ENCODE measurements at places on chromosomes 2 and 18.

- DNase-seq: no peak
Measured at GRCh38 chr18:71329114-71329513, 1040.3 kb downstream of the SOCS6 start.

DNA sequence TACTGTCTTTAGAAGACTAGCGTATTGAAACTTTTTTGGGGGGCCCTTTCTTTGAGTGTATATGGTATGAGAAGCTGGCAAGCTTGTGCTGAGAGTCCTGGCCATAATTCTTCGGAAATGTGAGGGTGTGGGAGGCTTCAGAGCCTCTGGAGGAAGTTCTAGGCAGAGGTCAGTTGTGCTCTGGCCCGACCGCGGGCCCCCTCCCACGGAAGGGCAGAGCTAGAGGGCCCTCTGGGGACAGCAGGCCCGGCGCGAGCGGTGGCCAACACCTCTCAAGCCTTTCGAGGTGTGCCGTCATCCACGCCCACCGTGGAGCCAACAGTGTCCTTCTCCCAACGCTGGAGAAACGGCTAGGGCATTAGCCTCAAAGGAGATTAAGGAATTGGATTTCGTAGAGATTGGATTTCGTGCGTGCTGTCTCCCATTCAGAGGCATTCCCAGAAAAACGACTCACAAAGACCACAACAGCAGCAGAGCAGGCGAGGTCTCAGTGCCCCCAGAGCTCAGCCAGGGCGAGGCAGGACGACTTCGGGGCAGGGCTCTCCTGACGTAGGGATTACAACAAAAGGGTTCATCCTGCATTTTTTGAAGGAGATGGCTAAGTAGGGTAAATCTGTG, 2.2 kb upstream of the MTCL1 start:
- DNase-seq: no peak

DNA sequence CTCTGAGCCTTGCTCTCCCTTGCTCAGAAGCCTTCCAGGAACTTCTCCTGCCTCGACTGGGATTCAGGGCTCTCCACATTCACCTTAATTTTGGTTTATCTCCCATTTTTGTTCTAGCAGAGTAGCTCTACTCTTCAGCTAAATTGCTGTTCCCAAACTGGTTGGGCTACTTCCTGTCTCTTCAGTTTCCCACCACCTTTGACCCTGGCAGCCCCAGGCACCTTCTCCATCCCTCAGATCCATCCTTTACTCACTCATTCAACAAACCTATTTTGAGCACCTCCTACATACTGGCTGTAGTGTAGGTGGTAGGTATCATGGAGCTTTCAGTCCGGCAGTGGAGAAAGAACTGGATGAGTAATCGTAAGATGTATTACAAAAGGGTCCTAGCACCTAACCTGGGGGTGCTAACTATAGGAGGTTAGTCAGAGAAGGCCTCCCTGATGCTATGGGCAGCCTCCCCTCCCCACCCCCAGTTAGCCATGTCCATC, 26.3 kb downstream of the MERTK start:
- DNase-seq: no peak

- DNase-seq: no peak
Measured at GRCh38 chr18:58048081-58048642, 4.1 kb downstream of the NEDD4L start.

DNA sequence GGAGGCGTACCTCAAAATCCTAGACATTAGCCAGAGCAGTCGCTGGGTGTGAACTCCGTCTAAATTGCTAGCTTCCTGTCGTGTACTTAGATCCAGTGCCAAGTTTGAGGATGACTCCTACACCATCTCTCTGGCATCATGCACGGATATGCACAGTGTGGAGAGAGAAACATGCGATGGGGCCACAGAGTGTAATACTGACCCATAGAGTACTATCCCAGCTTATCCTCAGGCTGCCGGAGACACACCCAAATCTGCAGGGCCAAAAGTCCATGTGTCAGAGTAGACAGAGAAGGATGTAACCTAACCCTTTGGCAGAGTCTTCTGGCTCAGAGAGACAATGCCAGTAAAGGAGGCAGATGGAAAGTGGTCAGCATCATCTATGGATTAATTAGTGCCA, 84.2 kb downstream of the ARL4C start:
- DNase-seq: no peak

DNA sequence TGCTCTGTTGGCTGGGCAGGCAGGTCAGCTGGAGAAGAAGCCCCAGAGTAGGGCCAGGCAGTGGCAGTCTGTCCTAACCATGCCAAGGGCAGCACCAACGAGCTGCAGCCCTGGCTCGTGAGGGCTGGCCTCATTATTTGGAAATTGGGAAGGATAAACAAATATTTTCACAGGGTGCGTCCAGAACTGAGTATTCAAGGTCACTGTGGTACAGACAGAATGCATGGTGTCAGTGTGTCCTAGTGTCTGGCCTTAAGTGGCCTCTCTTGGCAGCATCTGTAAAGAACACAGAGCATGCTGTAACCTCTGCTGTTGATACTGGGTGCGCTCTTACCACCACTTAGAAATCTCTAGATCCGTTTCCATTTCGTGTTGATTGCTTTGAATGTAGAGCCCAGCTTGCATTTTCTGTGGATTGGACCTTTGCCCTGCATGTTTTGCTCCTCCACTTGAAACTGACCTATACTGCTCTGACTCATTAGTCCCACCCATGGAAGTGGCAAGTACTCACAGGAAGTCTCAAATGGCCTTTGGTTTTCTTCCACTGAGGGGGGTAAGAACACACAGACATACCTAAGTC, 88.2 kb downstream of the GREB1L start:
- DNase-seq: no peak

GRCh38 chr2:144713410-144713809, 193.5 kb upstream of the ZEB2 start:
- DNase-seq: no peak

GRCh38 chr18:26813043-26813442, 52.5 kb downstream of the AQP4 start:
- no peak for DNase-seq

- DNase-seq: no peak
Measured at GRCh38 chr2:70988151-70988550, 6.5 kb downstream of the TEX261 start.

- no peak for DNase-seq
Measured at GRCh38 chr2:203510941-203511305, 24.2 kb downstream of the RAPH1 start.

DNA sequence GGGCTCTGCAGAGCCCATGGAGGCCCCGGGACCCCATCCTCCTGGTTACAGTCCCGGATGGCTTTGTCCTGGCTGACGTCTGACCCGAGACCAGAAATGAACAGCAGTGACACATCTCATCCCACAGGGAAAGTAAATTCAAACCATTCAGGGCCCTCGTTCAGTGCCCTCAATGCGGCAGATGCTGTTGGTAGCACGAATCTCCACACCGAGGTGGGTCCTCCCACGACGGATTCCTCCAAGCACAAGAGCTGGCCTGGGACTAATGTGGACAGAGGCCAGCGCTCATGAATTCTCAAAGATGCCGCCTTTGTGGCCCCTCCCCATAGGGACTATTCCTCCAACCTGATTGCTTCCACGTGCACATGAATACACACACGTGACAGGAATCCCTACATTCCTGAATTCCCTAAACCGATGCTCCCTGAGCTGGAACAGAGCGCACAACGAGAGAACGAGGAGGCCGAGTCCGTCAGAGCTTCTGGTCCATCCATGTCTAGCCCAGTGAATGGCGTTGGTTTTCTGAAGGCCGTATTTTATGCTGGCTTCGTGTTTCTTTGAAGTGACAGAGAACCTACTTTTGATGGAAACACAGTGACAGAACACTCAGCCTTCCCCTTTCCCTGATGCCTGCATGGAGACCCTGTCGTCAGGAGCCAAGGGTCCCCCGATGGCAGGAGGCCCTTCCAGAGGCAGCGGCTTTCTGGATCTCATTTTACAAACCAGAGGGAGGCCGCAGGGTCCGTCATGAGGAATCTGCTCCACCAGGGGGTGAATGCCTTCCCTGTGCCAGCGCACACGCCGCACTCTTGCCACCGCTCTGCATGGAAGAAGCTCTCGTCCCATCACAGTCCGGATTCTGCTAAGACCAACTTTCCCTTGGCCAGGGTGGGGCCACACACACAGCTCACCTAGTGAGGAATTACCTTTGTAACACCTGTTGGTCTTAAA, 64.3 kb upstream of the SNTG2 start:
- DNase-seq: no peak

DNA sequence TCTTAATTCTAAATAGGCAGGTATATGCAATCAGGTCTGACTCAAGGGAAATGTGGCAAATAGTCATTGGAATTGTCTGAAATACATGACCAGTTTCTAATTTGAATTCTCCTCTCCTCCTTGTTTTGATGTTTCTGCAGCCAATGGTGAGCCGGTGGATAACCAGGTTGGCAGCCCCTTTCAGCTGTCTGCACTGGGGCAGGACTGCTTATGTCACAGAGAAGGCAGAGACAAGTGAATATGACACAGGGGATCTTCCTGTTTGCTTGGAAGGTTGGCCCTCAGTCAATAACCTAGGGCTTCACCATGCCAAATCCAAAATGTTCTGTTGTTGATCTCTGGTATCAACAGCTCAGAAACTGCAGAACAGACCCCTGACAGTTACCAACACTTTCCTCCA, 12.1 kb downstream of the MYT1L start:
- no peak for DNase-seq

DNA sequence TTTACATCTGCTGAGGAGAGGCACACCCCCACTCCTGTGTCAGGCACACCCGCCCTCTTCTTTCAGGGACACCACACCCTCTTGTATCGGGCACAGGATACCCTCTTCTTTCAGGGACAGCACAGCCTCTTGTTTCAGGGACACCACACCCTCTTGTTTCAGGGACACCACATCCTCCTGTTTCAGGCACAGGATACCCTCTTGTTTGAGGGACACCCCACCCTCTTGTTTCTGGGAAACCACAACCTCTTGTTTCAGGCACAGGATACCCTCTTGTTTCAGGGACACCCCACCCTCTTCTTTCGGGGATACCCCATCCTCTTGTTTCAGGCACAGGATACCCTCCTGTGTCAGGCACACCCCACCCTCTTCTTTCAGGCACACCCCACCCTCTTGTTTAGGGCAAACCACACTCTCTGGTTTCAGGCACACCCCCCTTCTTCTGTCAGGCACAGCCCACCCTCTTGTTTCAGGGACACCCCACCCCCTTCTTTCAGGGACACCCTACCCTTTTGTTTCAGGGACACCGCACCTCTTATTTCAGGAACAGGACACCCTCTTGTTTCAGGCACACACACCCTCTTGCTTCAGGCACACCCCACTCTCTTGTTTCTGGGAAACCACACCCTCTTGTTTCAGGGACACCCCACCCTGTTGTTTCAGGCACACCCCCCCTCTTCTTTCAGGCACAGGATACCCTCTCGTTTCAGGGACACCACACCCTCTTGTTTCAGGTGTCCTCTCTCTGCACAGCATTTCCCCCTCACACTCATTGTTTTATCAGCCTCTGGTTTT, 96.2 kb downstream of the TPO start:
- no peak for DNase-seq

DNA sequence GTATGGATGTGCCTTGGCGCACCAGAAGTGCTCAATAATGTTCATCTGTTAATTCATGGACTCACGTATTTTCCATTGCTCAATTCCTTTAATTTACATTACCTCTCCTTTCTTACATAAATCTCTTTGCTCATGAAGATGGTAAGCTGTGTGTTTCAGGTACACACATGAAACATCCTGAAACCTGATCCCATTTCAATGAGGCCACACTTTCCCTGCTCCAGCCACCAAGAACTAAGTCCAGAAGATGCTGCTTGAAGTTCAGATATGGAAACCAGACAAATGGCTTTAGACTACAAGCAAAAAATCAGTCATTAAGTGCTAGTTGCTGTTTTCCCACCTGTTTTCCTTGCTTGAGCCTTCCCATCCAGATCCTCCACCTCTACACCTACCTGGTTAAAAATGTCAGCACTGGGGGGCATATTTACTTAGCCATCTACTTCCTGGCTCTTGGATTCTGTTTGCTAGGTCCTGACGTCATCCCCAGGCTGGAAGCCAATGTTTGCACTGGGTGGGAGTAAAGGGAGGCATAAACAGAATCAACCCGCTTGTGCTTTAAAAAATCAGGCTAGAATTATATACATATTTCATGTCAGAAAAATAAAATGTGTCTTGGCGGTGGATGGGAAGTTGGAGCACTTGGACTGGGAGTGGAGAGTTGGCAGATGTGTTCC, 309.7 kb downstream of the OSR1 start:
- DNase-seq: no peak

GRCh38 chr2:129611471-129611870, 368.0 kb upstream of the RAB6C start:
- DNase-seq: no peak

GRCh38 chr2:122748552-122749011, 993.1 kb downstream of the TSN start:
- no peak for DNase-seq

- DNase-seq: no peak
Measured at GRCh38 chr2:203649176-203649814, 57.1 kb upstream of the CD28 start.

- no peak for DNase-seq
Measured at GRCh38 chr18:78934003-78934402, 45.6 kb upstream of the SALL3 start.

- no peak for DNase-seq
Measured at GRCh38 chr18:41674506-41674905, 280.5 kb upstream of the PIK3C3 start.

DNA sequence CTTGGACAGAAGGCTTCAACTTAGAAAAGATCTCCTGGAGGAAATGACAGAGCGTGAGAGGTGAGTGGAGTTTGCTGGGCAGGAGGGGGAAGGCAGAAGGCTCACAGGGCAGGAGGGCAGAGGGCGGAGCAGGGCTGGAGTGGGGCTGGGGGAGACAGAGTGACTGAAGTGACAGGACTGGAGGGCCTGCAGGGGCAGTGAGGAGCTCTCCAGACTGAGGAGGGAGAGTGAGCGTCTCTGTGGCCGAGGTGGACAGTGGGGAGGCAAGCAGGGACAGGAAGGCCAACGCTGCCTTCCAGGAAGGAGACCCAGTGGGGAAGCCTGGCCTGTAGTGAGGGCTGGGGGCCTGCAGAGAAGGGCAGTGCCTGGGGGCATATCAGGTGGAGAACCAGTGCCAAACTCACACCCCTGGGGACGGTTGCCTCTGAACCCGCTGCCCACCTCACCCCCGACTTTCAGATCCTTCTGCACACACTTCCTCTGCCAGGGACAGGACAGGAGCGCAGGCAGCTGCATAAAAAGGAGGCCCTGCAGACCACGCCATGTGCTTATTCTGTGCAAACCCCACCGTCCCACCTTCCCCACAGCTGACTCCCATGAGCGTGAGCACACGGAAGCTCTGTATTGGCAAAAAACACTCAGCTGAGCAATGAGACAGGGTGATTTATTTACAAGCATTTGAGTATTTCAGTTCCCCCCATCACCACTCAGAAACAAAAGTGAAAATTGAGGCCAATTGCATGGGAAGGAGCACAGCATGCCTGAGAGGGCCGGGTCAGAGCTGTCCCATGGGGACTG, 244.3 kb downstream of the FAM210A start:
- DNase-seq: no peak

- no peak for DNase-seq
Measured at GRCh38 chr18:57819671-57820460, 16.8 kb upstream of the ATP8B1 start.

- DNase-seq: no peak
Measured at GRCh38 chr2:100855084-100855483, 35.1 kb downstream of the NPAS2 start.

GRCh38 chr18:37334631-37335408, 230.8 kb downstream of the CELF4 start:
- DNase-seq: no peak

- DNase-seq: no peak
Measured at GRCh38 chr2:45627911-45628310, 16.8 kb upstream of the SRBD1 start.

- no peak for DNase-seq
Measured at GRCh38 chr2:144759746-144760145, 239.8 kb upstream of the ZEB2 start.

- DNase-seq: no peak
Measured at GRCh38 chr2:115122701-115123100, 680.3 kb downstream of the DPP10 start.
